ENCODE measurements at places on chromosomes 4 and X.
A peak's percentile ranks its signal among the peaks of the same experiment; 100 is the strongest.

DNA sequence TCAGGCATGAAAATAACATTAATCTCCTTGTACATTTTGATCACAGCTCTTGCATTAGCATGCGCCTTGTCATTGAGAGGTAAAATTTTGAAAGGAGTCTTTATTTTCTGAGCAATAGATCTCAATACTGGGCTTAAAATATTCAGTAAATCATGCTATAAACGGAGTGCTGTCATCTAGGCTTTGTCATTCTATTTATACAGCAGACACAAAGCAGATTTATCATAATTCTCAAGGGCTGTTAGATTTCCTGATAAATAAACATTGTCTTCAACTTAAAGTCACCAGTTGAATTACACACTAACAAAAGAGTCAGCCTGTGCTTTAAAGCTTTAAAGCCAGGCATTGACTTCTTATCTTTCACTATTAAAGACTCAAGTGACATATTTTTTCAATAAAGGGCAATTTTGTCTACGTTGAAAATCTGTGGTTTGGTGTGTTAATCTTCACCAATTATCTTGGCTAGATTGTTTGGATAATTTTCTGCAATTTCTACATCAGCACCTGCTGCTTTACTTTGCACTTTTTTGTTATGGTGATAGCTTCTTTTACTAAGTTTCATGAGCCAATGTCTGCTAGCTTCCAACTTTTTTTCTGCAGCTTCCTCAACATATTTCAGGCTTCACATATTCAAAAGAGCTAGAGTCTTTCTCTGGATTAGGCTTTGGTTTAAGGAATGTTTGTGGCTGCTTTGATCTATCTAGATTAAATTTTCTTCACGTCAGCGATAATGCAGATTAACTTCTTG, 27.9 kb upstream of the UGT2B4 start:
- DNase-seq, result no peak

DNA sequence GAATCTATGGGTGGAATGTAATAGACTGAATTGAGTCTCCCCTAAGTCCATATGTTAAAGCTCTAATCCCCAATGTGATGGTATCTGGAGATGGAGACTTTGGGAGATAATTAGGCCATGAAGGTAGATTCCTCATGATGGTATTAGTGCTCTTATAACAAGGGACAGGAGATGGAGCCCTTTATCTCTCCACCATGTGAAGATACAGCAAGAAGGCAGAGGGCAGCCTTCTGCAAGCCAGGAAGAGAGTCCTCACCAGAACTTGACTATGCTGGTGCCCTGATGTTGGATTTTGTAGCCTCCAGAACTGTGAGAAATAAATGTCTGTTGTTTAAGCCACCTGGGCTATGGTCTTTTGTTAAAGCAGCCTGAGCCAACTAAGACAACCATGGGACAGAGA, 76.4 kb upstream of the F8A3 start:
- DNase-seq, result no peak

DNA sequence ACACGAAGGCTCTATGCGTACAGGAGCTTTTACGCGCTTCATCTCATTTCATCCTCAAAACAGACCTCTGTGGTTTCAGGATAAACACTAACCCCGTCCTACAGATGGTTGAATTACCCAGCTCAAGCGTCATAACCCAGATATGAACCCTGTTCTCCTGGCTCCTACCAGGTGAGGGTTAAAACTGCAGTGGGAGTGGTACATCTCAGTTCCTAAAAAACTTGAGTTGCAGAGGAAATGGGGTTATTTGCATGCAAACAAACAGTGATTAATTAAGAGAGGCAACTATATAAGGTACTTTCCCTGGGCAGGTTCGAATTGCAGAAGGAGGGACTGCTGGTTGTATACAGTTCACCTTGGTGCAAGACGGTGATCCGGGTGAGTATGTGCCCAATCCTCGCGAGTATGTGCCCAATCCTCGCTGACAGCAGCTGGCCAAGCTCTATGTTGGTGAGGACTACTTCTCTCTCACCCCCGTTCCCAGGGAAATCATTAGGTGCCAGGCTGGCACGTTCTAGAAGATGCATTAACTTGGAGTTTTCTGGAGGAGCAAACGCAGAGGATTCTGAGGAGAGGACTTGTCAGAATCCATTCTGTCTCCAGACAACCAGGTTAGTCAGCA, 72.6 kb downstream of the FHDC1 start:
- no peak for DNase-seq

DNA sequence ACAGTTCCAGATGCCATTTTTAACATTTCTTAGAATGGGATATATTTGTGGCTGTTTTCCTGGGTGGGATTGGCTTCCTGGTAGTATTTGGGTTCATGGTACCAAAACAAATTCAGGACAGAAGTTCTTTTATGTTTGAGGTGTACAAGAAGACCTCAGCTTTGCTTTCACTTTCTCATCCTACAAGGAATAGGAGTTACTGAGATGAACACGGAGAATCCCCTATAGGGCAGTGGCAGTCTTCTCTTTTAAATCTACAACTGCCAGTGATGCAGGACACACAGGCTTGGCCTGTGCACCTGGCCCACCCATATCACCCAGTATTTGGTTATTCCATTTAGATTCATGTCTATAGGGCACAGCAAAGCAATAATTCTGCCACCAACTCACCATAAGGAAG, 35.2 kb downstream of the SLC10A7 start:
- DNase-seq, result no peak

- no peak for DNase-seq
Measured at GRCh38 chr4:98352940-98353339, 91.8 kb downstream of the RAP1GDS1 start.

GRCh38 chr4:80637190-80637589, 301.7 kb downstream of the CFAP299 start:
- DNase-seq, result no peak

- DNase-seq, result no peak
Measured at GRCh38 chr4:35541888-35542213, 702.5 kb downstream of the ARAP2 start.

GRCh38 chr4:101956068-101956825, 165.7 kb downstream of the BANK1 start:
- no peak for DNase-seq

GRCh38 chr4:138761638-138762220, 253.9 kb upstream of the NOCT start:
- DNase-seq, result peak; percentile 44

GRCh38 chrX:104211187-104211586, 43.5 kb downstream of the ESX1 start:
- no peak for DNase-seq

DNA sequence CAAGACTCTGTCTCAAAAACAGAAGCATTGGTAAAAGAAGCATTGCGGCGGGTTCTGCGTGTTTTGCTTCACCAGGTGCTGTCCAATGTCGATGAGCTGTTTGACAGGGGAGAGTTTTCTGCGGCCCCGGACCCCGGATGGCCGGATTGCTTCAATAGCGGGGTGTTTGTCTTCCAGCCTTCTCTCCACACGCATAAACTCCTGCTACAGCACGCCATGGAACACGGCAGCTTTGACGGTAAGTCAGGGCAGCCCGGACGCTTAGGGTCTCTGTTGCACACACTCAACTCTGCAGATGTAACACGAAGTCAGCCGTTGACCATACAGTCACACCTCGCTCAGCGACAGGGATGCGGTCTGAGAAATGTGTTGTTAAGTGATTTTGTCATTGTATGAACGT, 26.2 kb downstream of the GYG2 start:
- DNase-seq, result no peak

- DNase-seq, result no peak
Measured at GRCh38 chr4:151532001-151532708, 123.2 kb downstream of the FHIP1A start.

DNA sequence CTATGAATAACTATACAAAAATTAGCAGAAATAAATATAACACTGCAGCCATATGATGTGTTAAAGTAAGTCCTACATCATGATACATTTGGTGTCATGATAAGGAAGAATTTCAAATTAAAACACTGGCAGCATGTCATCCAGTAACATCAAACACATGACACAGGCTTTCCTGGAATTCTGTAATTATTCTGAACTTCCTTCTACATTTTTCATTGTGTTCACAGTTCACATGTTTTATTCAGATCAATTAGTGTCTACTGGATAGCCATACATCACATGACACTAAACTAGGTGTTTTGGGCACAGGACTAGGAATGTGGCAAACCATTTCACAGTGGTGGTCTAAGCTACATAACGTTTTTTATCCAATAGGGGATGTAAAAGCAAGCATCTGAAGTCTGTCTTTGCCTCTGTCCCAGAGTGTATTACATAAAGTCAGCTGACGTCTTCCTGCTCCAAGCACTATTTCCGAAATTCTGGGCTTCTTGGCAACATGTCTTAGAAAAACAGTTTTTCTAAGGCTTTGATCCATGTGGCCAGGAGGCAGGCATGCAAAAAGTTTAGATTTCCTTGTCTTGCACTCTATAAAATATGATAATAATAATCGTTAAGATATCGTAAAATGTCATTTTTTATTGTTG, 707.9 kb downstream of the CENPC start:
- DNase-seq, result no peak

DNA sequence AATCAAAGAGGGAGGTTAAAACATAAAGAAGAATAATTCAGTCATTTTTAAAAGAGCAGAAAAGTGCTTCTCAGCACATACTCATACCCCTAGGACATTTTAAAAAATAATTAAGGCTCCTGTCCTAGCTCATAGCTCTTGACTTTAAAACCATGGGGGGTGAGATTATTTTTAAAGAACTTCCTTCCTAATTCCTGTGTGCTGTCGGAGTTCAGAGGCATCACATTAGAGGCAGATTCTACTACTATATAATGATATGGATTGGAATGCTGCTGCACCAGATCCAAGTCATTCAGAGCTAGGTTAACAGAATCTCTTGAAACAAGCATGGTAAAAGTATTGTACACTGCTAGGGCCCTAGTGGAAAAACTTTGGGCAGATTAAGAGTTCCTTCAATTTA, 456.5 kb upstream of the ADGRL3 start:
- no peak for DNase-seq

GRCh38 chr4:76708971-76709771, 188.8 kb downstream of the SOWAHB start:
- DNase-seq, result no peak

DNA sequence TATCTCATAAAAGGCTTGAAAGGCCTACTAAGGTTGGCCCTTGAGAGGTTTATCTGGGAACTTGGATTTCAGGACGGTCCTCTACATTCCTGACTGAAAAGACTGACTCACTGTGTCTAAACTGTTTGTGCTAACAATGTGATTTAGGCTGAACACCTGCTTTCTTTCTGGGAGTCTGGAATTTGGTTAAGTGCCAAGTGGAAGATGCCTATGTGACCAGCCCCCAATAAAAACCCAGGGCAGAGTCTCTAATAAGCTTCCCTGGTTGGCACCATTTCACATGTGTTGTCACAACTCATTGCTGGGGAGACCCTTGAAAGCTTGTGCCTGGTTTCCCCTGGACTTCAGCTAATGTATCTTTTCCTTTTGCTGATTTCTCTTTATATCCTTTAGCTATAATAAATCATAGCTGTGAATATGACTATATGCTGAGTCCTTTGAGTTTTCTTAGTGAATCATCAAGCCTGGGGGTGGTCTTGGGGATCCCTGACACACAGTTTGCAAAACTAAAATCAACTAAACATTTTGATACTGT, 55.1 kb downstream of the GPR82 start:
- peak; percentile 12 for DNase-seq

DNA sequence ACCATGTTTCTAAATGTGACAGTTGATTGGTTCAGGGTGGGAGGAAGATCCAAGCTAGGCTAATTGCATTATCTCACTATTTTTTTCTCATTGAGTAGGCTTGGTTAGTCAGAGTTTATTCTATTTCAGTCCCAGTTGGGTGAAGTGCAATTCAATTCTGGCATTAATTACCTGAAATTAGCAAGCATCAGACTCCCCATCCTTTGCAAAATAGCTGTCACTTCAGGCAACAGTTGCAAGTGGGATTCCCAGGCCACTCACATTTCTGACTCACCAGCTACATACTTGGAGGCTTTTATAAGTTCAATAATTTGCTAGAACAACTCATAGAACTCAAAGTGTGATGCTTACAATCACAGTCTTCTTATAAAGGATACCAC, 155.8 kb upstream of the HAND2 start:
- no peak for DNase-seq

- peak; percentile 28 for DNase-seq
Measured at GRCh38 chr4:152109531-152110509, 349.0 kb upstream of the GATB start.

DNA sequence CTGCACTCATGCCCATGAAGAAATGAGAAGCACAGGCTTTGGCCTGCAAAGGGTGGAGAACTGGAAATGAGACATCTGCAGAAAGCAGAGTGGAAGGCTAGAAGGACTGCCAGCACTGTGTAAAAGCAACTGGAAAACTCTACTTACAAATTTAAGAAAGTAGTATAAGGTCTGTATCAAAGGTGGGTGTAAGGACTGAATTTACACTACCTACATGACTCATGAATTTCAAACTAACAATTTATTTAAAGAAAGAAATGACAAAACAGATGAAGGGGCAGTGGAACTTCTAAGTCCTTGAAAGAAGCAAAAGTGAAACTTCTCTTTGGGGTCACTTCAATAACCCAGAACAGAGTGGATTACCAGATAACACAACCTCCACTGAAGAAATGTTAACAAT, 71.2 kb downstream of the SLC10A7 start:
- DNase-seq, result no peak

DNA sequence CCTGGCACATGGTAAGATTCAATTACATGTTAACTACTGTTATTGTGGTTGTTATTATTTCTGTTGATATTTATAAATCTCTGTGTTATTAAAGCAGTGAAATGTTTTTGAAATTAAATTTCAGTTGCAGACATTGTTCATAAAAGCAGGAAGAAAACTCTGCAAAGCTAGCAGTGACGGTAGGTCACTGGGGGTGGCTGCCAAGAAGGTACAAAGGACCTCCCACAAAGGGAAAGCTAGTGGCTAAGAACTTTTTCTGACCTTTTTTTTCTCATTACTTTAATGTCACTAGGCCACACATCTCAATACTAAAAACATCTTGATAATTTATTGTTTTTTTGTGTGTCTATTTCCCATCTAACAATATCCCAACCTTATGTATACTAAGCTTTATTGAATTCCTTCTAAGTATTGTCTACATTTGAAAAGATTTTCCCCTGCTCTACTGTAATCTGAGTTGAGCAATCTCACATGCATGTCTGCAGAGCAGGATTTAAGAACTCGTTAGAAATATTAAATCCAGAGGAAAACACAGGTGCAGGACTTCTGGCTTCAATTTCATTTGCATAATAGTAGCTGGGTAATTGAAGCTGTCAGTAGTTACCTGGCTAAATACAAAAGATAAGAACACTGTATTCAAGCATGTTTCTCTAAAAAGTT, 197.3 kb downstream of the CFAP299 start:
- DNase-seq, result no peak

DNA sequence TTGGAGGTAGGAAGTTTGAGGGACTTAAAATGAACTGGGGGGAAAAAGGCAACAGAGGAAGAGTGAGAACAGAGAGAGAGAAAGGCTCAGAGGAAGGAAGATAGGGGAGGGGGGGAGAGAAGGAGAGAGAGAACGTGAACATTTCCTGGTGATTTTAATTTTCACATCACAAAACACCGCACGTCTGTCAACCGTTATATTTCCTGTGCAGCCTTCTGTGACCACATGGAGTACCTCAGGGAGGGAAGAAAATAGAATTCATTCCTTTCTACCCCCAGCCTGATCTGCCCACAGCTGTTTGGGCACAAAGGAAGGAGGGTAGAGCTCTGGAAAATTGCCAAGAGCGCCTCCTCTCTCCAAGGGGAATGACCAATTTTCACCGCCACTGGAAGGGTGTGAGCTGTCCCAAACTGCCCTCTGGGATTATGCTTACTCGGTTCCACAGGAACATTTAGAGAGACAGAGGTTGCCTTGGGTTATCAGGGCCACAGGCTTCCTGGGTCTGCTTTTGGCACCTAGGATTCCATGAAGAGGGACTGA, 135.7 kb upstream of the MAMLD1 start:
- no peak for DNase-seq
